ENCODE measurements at places on chromosomes 13 and 19.

DNA sequence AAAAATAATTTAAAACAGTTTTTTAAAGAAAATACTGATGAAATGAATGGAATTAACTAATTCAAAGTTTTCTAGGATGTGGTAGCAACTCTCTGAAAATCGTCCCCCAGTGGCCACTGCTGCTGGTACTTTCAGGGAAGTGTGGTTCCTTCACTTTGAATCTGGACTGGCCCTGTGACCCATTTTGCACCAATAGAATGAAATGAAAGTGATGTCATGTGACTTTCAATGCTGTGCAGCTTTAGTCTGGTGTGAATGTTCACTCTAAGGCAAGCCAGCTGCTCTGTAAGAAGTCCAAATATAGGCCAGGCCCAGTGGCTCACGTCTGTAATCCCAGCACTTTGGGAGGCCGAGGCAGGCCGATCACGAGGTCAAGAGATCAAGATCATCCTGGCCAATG is 26.4 kb upstream of the HNRNPA1L2 start:
- DNase-seq: no peak

GRCh38 chr19:4140237-4140711 is 13.2 kb upstream of the CREB3L3 start:
- no peak for DNase-seq

- no peak for DNase-seq
Measured at GRCh38 chr19:41707502-41707812, 969 bp upstream of the CEACAM5 start.

- no peak for DNase-seq
Measured at GRCh38 chr13:27704681-27705080, 83.0 kb downstream of the POLR1D start.

- no peak for DNase-seq
Measured at GRCh38 chr13:26498656-26499601, 58.6 kb upstream of the WASF3 start.

- DNase-seq: peak; percentile 26
Measured at GRCh38 chr13:25037057-25037813, 58.7 kb upstream of the PABPC3 start.

- no peak for DNase-seq
Measured at GRCh38 chr13:68850160-68850559, 1257.5 kb upstream of the ATXN8OS start.

DNA sequence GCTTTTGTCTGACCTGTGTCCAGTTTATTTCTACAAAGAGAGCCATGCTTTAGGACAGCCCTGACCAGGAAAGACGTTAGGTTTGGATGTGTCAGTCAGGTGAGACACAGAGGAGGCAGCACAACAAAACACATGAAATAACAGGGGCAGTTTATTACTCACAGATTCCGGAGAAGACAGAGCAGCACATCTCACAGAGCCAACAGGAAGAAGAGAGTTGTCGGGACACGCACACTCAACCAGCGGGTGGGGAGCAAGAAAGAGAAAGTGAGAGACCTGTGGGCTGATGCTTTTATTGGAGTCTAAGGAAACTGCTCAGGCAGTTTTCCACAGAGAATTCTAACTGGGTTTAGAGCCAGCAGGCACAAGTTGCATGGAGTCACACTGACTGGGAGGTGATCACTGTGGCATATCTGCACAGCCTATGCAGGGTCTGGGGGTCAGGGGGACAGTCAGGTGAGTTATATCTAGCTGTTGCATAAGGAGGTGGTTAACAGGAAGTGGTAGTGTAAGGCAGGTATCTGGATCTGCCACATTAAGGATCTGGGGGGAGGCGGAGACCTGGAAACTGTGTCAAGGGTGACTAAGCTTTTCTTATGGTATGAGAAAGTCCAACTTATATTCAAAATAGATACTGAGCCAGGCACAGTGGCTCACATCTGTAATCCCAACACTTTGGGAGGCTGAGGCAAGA is 24.1 kb upstream of the CEACAM20 start:
- DNase-seq: no peak

GRCh38 chr19:46954502-46954992 is 65.1 kb upstream of the NPAS1 start:
- DNase-seq: no peak

DNA sequence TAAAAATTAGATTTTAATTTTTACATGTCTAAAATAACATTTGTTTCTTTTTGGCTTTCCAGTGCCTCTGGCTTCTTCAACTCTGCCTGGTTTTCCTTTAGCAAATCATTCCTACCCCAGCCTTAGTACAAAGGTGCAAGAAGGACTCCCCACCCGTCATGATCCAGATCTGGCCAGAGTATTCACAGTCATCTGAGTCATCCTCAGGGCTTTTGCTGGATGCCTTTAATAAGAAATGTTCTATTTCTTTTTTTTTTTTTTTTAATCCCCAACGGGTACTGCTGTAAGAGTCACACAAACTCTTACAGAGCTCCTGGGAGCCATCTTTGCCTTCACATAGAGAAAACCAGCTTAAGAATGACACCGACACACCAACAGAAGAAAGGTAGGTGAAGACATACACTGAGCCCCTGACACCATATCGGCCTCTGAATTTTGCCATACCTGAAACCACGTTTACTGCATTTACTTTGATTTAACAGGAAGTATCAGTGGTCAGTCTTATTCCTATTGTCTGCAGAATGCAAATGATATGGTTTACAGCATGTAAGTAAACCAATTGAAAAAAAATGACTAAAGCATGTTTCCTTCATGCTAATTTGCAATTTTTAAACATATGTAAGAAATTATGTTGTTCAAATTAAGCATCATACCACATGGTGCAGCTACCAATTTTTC is 184.4 kb downstream of the NALCN start:
- DNase-seq: no peak

GRCh38 chr13:100458673-100459072 is 129.9 kb downstream of the GGACT start:
- DNase-seq: no peak

- no peak for DNase-seq
Measured at GRCh38 chr19:38685666-38686529, 38.4 kb downstream of the ACTN4 start.

DNA sequence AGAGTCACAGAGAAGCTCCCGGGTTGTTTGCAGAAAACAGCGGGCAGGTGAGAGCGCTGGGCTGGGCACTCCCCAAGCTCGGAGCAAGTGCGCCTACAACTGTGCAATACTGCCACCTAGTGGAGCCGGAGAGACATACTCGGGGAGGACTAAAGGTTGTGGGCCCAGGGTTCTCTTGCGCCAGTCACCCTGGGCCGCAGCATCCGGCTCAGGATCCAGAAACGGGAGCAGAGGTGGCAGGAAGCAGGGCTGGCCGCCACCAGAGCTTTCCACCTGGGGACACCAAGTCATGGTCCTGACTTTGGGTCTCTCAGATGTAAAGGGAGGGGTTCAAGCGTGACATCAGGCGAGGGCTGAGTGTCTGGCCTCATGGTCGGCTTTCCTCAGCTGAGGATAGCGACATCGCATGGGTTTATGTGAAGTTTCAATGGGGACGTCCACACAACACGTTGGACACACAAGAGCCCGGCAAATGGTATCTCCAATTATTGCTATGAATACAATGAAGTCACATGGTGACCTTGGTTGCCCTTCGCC is 11.2 kb upstream of the KLK4 start:
- peak; percentile 68 for DNase-seq

DNA sequence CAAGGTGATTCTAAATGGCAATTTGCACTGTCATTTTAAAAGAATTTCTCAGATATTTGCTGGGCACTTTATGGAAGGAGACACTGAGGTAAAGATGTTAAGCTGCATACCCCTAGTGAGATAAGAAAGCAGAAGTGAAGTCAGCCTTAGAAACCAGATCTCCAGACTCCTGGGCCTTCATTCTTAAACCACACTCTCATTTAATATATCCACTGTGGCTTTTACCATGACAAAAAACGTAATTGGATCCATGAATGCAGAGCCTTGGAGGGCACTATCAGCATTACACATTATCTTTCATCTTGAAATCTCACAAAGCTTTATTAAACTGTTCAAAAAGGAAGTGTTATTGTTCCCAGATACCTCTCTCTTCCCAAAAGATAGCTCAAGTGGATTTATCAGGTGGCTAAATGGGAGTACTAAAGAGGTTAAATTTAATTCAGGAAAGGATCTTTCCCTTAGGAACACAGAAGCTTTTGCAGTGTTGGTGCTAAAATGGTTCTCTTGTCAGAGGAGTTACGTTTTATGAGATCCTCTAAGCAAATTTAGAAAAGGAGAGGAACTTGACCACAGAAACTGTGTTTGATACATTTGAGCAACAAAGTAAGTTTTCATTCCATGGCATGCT is 1060.4 kb downstream of the EFNB2 start:
- no peak for DNase-seq

GRCh38 chr19:51564791-51565190 is 6.3 kb upstream of the ZNF175 start:
- DNase-seq: no peak

GRCh38 chr19:18537431-18537830 is 5.9 kb downstream of the FKBP8 start:
- DNase-seq: no peak

GRCh38 chr13:35480346-35480745 is 3.9 kb upstream of the MAB21L1 start:
- no peak for DNase-seq

- DNase-seq: no peak
Measured at GRCh38 chr19:34232566-34233481, 21.5 kb upstream of the GARRE1 start.

- no peak for DNase-seq
Measured at GRCh38 chr13:41267106-41267505, 3.7 kb upstream of the MTRF1 start.

DNA sequence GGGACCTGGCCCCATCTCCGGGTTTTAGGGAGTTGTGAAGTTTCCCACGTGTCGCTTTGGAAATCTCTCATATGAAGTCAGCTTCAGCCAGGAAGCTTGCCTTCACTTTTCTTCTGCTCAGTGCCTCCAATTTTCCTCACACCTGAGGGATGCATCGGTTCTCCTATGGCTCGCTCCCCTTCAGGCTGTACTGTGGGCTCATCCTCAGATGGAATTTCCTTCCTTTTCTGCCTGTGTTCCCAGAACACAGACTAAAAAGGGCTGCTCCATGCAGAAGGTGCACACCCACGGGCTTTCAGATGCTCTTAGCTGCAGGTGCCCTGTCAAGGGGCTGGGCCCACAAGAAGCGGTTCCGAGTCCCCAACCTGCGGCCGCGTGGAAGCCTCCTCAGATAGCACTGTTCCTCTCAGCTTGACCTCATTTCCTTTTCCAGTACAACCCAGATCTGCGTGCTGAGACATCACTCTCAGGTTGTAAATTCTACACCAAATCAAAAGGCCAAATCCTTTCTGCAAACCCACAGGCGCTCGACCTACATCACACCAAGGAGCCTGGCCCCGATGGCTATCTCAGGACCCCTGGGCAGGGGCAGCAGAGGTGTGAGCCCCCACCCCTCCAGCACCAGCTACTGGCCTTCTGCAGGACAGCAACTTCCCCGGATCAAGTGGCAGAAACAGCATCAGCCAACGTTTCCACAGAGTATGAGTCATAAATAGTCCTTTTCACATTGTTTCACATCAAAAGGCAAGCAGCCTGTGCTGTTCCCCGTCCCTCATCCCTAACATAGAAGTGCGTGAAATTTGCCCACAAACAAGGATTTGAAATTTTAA is 275.9 kb downstream of the ZNF536 start:
- no peak for DNase-seq

DNA sequence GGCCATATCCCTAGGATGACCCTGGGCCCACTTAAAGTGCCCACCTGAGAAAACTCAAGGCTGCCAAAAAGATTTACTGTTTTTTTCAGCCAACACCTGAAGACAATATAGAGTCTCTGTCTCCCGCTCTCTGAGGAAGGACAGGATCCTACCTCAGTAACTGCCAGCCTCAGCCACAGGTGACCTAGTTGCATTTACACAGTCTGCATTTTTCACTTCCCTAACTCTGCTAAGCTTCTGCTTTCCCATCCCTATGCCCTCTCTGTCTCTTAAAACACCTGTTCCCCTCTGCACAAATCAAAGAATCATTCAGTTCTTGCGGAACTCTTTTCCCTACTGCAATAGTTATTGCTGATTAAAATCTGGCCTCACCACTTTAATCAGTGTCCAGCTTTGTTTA is 609.5 kb downstream of the UQCRFS1 start:
- DNase-seq: no peak

- peak; percentile 31 for DNase-seq
Measured at GRCh38 chr19:37905946-37906868, at the start of gene WDR87. WDR87 (minus strand) TSS chr19:37906594; CDS start chr19:37898239, 8,355 bp downstream.

DNA sequence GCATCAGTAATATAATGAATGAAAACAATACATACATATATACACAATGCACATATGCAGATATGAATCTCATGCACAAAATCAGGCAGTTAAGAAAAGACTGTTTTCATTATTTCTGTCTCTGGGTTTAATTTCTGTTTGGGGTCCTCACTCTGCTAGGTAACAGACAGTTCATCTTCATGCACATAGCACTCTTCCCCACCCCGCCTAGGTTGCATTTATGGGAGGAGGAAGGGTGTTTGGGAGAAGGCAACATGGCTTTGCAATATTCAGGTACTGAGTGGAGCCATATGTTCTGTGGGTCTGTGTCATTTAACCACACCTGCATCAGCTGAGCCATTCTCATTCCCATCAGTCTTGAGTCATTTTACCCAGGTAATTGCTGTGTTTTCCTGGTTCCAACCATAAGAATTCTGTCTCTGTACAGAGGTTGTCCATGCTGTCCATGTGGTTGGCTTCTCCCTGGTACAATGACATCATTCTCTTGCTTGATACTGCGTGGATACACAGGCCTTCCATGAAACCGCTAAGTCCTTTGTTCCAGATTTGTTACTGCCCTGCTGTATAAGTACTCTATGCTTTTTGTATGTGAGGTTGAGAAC is 45.3 kb downstream of the RFC3 start:
- DNase-seq: no peak

DNA sequence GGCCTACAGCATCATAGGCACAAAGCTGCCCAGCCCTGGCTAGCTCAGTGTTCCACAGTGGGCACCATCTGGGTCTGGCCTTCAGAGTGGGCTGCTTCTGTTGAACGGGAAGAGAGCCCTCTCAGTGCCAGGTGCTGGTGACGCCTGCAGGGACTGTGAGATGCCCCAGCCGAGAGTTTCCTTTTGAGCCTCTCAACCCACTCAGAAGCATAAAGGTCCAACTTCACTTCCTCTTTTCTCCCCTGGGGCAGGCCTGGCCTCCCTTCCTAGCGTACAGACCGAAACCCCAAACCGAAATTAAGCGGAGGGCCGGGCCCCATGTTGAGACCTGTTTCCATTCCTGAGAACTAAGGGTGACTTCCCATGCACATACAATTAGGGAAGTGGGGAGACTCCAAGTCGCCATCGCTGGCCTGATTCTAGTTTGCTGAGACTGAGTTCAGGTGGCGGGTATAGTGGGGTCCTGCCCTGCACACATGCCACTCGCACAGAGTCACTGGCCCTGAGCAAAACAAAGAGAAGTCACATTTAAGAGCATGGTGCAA is 6.9 kb downstream of the RAB8A start:
- DNase-seq: no peak

DNA sequence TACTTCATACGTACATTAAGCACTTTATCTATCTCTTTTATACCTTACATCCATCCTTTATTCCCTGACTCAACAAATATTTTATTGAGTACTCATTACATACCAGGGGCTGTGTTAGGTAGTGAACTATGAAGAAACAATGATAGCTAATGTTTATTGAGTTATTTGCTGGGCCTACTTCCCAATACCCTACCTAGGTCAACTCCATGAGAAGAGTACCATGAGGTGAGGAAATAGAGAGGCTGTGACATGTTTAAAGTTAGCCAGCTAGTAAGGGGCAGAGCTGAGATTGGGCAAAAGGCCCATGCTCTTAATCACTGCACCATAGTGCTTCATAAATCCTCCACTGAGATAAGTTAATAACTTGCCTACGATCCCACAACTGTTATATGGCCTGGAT is 79.9 kb downstream of the FREM2 start:
- DNase-seq: no peak
